ENCODE measurements at places on chromosomes 2 and 18.

DNA sequence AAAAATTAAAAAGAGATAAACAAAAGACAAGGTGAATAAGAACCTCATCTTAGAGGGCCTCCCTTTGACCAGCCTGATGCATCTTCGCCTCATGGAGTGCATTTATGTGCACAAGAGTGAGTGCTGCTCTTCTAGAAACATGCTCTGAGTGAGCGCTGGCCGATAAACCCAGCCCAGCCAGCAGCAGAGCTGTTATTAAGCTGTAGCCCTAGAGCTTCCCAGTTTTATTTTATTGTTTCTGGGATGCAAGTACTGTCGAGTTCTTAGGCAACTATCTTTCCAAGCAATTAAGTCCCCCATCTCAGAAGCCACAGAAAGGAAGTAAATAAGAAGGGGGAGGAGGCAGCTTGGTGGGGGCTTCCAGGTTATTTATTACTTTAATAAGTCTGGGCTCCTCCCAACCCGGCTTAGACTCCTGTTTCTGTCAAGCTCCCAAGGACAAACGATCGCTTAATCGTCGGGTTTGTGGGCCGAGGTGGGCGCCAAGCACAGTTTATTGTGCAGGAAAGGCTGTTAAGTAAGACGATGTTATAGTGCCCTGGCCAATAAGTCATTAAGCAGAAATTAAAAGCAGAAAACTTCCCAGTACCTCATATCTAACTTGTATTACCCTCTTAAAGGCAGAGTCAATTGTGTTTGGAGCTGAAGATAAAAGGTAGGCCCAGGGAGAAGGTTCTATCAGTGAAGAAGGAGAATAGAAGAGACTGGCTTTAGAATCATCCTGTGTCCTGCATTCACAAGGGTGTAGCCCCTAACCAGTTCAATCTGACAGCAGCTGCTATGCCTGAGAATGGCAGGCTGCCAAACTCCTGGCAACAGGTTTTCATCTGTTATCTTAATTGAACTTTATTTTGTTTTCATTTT, 176.3 kb downstream of the PIK3C3 start:
- no peak for DNase-seq

- DNase-seq, result no peak
These were observed 62.7 kb downstream of the MBP start for GRCh38 chr18:77069931-77070330.

GRCh38 chr2:222034058-222034457, 264.7 kb downstream of the PAX3 start:
- no peak for DNase-seq

DNA sequence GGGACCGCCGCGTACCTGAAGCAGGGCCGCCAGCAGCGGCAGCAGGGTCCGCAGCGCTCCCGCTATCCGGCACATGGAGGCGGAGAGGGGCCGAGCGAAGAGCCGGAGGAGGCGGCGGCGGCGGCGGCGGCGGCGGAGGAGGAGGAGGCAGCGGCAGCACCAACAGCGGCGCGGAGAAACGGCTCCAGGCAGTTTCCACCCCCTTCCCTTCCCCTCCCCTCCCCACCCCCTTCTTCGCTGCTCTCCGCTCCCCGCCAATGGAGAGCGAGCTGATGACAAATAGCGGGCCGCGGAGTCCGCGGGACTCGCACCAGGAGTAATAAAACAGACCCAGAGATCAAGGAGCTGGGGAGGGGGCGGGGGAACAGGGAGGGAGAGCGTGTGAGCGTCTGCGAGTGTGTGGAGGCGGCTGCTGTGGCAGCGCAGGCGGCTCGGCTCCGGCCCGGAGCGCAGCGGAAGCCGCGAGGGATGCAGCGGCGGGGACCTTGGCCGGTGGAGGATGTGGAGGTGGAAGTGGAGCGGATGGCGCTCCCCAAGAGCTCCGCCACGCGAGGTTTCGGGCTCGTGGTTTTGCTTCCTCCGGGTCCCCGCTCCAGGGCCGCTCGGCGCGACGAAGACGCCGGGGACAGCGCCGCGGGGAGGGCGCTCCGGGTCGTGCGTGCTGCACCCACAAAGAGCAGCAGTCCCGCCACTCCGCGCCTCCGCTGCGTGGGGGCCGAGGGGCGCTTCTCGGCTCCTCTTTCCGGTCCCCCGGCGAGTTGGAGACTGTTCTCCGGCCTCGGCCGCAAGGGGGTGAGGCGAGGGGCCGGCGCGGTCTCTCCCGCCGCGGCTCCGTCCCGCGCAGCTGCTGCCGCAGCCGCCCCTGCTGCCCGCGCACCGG, at the start of gene CDH2:
CDH2 (minus strand) TSS at position 183 of the 880 bp plus-strand sequence; CDS start at position 75, 108 bp downstream.
- no peak for DNase-seq

DNA sequence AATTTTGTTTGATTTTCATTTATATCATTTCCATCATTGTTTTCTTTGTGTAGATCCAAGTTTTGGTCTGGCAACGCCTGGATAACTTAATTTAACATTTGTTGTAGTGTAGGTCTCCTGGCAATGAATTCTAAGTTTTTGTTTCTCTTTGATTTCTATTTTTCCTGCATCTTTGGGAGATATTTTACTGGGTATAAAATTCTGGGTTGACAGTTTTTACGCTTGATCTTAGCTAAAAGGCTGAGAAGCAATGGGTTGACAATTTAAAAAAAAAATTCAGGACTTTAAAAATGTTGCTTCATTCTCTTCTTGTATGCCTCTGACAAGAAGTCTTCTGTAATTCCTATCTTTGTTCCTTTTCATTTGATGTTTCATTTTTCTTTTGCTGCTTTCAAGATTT, 8.6 kb downstream of the LYPD6B start:
- DNase-seq, result no peak

- DNase-seq, result no peak
These were observed 112.0 kb downstream of the CYP26B1 start for GRCh38 chr2:72035518-72036172.

GRCh38 chr2:430291-431040, 142.6 kb upstream of the ALKAL2 start:
- DNase-seq, result no peak

DNA sequence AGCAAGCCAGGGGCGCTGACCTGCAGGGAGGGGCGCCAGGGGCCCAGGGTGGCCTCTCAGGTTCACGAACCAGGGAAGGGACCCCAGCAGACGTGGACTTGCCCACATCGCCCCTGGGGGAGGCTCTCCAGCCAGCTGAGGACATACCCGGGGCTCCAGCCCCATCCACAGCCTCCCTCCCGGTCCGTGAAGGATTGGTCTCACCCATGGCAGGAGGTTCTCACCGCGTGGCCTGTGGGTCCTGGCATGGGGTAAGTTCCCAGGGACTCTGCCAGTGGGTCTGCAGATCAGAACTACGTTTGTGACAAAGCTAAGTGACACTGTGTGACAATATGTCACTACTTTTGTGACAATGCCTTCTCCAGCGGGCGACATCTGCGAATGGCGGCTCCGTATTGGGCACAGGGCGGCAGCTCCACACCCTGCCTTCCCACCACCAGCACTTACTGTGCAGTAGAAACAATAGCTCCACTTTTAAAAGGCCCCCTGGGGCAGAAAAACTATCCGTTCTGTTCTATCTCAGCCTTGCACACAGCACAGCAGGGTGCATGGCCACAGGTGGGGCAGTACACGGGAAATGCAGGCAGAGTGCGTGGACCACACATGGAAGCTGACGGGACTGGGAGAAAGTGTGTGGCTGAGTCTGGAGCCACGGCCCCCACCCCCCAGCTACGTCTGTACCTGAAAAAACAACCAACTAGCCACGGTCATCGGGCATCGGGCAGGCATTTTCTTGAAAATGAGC, 65.2 kb upstream of the CTDP1 start:
- no peak for DNase-seq

DNA sequence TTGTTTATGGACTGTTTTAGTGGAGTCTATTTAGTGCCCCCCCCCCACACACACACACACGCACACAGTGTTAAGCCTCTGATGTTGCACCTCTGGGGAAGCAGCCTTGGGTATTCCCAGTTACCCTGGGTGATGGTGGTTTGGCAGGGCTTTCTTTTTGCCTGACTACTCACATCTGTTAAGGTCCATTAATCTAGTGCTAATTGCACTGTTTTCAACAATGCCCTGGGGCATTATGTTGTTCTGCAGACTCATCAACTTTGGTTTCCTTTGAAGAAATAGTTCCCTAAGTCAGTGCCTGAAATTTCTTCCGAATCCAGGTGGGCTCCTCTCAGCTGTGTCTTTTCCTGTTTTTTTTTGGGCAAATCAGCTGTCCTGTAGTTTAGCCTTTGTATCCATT, 34.7 kb downstream of the SPOPL start:
- DNase-seq, result no peak

DNA sequence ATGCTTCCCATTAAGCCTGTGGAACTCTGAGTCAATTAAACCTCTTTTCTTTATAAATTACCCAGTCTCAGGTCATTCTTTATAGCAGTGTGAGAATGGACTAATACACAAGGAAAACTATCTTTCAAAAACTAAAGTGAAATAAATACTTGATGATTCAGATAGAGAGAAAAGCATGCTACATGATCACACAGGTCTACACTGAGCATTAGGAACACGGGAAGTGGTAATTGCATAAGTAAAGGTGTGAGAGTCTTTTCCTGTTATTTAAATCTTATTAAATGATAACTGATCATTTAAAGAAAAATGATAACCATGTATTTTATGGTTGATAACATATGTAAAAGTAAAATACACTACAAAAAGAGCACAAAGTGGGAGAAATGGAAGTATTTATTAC, 812.0 kb upstream of the RAB6C start:
- DNase-seq, result no peak

GRCh38 chr18:27985832-27986231, 191.1 kb downstream of the CDH2 start:
- no peak for DNase-seq

DNA sequence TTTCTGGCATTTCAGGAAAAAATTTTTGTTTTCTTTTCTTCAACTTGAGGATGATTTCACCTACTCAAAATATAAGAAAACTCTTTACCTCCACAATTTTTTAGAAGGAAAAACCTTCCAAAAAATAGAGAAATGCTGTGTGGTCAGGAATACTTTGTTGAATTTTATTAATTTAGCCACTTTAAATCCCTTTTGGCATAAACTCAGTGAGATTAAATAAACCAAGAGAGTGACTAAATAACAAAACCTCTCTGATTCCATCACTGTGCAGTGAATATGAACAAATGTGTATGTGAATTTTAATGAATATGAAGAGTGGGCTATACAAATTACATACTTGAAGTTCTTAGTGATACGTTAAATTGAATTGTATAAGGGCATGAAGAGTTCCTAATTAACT, 25.8 kb upstream of the CYTIP start:
- DNase-seq, result no peak

DNA sequence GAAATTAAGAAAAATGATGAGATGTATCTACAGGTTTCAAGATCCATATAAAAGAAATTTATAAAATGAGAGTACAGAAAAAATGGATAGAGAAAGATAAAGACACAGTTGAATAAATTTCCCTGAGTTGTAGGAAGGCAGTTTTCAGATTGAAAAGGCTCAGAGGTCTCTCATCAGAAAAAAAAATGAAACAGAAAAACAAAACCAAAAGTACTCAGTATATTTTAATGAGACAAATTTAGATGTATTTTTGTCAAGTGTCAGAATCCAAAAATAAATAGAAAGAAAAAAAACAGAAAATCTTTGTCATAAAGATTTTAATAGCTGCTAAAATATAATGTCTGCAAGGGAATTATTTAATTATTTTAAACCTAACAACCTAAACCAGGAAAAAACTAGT, 520.5 kb downstream of the KCNJ3 start:
- no peak for DNase-seq

DNA sequence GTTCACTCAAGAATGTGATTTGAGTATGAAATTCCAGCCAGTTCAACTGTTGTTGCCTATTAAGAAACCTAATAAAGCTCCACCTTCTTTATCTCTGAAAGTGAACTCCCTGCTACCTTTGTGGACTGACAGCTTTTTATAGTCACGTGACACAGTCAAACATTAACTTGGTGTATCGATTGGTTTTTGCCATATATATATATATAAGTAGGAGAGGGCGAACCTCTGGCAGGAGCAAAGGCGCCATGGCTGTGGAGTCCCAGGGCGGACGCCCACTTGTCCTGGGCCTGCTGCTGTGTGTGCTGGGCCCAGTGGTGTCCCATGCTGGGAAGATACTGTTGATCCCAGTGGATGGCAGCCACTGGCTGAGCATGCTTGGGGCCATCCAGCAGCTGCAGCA, at the start of gene UGT1A1:
UGT1A1 (plus strand) TSS at position 228 of the 400 bp plus-strand sequence; CDS start at position 246, 18 bp downstream.
- no peak for DNase-seq

DNA sequence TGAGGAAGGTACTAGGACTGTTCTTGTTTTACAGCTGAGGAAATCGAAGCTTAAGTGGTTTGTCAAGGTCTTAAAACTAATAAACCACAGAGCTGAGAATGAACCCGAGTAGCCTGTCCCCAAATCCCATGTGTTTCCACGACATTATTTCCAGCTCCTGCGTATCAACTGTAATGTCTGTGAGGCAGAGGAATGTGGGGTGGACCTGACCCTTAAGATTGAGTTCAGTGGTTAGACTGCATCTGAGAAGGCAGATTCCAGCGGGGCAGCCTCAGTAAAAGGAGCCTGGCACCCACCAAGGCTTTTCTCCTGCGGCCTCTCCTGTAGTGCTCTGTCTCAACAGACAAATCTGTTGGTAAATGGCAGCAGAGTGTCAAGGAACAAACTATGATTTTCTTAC, 81.9 kb upstream of the TMEM178A start:
- DNase-seq, result no peak

DNA sequence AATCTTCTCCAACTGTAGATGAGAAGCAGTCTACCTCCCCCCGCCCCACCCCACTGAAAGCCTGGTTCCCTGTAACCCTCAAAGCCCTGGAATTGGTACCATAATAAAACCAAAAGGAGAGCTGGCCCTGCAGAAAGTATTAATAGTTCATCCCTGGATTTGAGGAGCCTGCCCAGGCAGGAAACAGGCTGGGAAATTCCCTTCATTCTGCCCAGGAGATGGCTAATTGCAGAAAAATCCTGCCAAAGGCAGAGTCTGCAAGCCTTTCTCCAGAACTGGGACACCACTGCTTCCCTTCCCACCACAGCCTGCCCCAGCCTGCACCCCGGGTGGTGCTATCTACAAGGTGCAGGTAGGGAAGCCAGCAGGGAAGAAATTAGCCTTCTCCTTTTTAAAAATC, 16.3 kb downstream of the GKN2 start:
- no peak for DNase-seq

DNA sequence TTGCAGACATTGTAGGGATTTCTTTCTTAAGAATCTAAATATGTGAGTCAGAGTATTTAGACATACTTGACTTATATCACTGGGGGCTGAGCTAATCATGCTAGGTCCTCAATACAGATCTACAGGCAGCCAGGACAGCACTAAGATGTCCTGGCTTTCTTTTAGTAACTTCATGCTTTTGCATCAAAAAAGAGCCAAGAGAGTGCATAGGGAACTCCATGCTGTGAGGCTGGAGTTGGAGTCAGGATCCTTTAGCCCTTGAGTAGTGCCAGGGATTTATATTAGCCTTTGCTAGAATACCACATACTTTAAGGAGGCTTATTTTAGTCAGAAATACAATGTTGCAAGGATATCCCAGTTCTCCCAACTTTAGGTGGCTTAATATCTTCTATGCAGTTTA, 289.7 kb downstream of the CCDC85A start:
- DNase-seq, result no peak

Measured in stimulated activated CD4-positive, alpha-beta T cell treated with anti-CD3 and anti-CD28 coated beads, TNF-alpha, amount 100 ng/mL, for 4 hours (primary cell).